Skeletal muscle tissue (tissue), 5 donors: ENCODE measurements at places on chromosomes 3 and 15. TPM values are rescaled to one million over a fixed set of nuclear protein-coding genes. Genes with fewer than 3 reads are reported as not detected.

LRRC2 gene
- 3.7 TPM for total RNA-seq

CLDN16 gene
- total RNA-seq = under 0.01 TPM

CCDC13 gene
- total RNA-seq = not detected

RAB6B gene
- 1.6 TPM for total RNA-seq

STRIT1 gene
- total RNA-seq = 1.0 TPM

ZDHHC3 gene
- 25.6 TPM for total RNA-seq

STARD5 gene
- total RNA-seq = 2.1 TPM

CATSPER2 gene
- 3.1 TPM for total RNA-seq
